ENCODE measurements at places on chromosomes 11 and 22.
A peak's percentile ranks its signal among the peaks of the same experiment; 100 is the strongest.

DNA sequence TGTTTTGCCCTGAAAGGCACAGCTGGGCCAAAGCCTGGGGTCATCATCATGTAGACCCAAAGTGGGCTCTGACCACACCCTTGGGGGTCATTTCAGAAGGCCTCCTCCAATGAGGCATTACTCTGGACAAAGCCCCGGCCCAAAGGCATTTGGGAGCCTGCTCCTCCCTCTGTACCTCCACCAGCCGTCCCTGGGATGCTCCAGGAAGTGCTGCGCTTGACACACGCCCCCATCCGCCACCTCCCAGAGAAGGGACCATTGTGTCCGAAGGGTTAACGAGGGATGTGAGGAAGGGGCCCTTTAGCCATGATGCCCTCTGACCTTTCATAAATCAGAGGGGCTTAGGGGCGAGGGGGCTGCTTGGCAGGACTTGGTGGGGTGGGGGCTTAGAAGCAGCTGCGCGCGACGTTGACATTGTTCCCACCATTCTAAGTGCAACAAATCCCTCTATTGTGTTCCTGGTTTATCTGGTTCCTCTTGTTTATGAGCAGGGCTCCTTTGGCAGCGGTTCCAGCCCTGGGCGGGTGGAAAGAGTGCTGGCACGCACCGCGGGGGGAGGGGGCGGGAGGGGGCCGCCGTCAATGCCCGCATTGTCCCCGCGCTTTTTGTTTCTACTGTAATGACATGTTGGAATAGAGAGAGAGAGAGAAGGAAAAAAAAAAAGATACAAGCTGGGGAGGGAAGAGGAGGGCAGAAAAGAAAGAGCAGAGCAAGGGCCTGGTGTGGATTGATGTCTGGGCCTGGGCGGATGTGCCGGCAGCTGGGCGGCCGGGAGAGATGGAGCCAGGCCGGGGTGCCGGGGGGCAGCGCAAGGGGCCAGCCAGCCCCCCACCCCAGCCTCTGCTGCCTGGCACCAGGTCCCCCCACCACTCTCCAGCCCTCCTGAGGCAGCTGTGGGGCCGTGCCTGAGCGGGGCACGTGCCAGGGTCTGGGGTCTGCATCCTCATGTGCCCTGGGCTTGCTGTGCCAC, 32.1 kb upstream of the SOX10 start:
- no peak for DNase-seq

GRCh38 chr11:14969901-14970323, 2.2 kb downstream of the CALCA start:
- DNase-seq = peak; percentile 38

- DNase-seq = no peak
These were observed 227.5 kb downstream of the MIAT start for GRCh38 chr22:26884921-26885320.

GRCh38 chr11:30852091-30852490, 265.9 kb upstream of the MPPED2 start:
- no peak for DNase-seq

- DNase-seq = no peak
These were observed at the start of gene RAG2 for GRCh38 chr11:36598051-36598450. RAG2 (minus strand) TSS chr11:36598236; CDS start chr11:36594168, 4,068 bp downstream.

DNA sequence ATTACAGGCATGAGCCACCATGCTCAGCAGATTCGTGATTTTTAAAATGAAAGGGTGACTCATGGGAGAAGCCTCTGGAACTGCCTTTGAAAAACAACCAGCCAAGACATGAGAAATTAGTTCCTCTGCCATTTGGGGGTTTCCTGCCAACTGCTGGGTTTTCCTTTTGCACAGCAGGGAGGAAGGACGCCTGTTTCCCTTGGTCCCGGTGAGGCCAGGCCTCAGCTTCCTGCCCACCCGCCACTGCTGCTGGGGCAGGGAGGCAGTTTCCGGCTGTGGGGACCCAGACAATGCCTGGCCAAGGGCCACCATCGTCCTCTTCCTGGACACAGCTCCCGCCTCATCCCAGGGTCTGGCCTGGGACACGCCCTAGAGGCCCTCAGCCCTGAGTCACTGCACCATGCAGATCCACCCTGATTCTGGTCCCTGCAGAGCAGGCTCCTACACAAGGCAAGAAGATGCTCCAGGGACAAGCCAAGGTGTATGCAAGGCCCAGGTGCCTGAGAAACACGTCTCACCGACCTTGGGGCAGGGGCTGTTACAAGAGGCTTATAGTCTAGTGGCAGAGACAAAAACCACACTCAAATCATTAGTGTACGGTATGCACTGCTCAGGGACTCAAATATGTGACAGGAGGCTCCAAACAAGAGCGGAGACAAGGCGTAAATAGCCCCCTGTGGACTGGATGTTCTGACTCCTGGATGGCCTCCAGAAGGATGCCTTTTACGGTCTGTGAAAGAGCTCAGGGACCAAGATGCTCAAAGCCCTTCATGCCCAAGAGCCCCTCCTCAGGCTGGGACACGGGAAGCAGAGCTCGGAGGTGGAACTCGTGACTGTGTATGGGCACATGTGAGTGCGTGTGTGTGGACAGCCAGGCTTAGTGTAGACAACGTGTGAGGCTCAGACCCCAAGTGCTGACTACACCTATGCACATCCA, 10.0 kb downstream of the PPM1F start:
- DNase-seq = no peak

DNA sequence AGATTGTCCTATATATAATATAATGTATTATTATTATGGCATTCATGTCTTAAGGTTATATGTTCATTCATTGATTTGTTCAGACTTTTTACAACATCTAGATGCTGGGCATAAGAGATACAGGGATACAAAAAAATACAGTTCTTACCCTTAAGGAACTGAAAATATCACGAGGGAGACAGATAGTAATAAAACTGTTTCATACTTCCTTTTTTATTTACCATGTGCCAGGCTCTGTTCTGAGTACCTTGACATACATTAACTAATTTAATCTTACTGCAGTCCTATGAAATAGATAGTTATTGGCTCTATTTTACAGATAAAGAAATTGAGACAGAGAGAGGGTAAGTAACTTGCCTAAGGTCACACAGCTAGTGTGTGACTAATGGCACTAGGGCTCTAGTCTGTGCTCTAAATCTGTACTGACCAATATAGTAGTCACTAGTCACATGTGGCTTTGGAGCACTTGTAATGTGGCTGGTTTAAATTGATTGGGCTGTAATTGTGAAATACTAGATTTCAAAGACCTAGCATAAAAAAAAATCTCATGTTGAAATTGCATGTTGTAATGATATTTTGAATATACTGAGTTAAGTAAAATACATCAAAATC, 21.3 kb downstream of the TRIM44 start:
- no peak for DNase-seq

- DNase-seq = no peak
These were observed 15.0 kb downstream of the ROBO3 start for GRCh38 chr11:124880290-124880611.

GRCh38 chr11:74822170-74822569, 73.5 kb downstream of the RNF169 start:
- no peak for DNase-seq

DNA sequence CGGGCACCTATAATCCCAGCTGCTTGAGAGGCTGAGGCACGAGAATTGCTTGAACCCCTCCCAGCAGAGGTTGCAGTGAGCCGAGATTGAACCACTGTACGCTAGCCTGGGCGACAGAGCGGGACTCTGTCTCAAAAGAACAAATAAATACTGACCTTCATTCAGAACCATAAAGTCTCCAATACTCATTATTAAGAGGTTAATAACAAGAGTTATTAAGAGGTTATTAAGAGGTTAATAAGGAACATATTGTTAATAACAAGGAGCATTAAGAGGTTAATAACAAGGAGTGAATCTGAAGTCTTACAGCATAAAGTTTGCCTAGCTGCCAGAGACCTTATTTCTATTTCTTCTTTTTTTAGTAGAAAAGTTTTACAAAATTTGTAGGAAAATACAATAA, 7.6 kb downstream of the CELF1 start:
- DNase-seq = no peak

GRCh38 chr11:107962181-107962580, 33.9 kb downstream of the RAB39A start:
- DNase-seq = no peak

DNA sequence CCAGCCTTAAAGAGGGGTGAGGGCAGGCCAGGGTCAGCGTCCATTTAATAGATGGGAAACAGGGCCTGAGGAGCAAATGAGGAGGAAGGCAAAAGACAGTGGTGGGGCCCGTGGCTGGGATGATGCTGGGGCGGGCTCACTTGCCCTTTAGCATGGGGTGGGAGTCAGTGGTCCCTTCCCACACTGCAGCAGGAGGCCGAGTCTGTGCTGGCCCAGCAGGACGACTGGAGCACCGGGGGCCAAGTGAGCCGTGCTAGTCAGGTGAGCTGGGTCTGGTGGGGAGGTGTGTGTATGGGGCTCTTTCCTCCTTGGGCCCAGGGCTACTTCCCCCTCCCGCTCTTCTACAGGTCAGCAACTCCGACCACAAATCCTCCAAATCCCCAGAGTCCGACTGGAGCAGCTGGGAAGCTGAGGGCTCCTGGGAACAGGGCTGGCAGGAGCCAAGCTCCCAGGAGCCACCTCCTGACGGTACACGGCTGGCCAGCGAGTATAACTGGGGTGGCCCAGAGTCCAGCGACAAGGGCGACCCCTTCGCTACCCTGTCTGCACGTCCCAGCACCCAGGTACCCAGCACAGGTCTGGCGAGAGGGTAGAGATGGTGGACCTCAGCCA, 12.8 kb downstream of the SCYL1 start:
- no peak for DNase-seq

DNA sequence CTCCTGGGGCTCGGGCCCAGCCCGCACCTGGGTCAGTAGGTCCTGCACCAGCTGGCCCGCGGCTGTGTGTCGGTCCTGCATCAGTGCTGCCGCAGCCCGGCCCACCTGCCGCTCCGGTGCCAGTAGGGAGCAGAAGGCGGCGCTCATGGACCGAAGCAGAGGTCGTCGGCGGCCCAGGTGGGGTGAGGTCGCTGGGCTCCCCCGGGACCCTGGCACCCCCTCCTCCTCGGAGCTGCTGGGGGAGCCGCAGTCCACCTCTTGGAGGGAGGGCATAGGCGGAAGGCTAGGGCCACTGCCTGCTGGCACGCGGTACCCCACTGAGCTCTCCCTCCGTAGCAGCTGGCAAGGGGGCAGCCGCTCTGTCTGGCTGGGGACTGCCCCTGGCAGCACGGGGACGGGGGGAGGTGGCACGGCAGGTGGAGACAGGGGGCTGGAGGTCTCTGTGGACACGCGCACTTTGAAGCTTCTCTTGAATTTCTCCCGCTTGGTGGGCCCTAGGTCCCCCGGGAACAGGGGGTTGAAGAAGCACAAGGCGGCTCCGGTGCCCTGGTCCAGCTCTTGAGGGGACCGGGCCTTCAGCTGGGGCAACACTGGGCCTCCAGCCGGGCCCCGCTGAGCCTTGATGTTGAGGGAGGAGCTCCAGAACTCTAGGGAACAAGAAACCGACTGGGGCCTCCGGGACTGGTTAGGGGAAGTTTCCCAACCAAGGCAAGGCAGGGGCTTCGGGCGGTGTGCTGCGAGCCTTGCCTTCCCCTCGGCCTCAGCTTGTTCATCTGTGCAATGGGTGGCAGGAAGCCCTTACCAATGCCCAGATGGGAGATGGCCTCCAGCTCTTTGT, 1.4 kb downstream of the RIN1 start:
- DNase-seq = no peak

- no peak for DNase-seq
These were observed 1.9 kb downstream of the TEAD1 start for GRCh38 chr11:12675951-12676711.

DNA sequence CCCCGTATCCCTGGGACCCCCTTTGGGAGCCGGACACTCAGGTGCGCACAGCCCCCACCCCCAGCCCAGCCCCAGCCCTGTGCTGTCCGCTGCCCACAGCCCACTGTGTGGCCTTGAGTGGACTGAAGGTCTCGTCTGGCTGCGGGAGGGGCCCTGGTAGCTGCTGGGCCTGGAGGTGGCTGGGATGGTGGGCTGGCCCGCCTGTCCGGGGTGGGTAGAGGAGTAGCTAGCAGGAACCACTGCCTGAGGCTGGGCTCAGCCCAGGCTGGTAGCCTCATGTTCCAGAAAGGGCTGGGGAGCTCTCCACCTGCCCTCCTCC, 4.6 kb upstream of the MUC6 start:
- DNase-seq = no peak

GRCh38 chr11:19631712-19632498, 80.7 kb upstream of the NAV2 start:
- DNase-seq = no peak

GRCh38 chr11:118206391-118207031, 18.3 kb downstream of the JAML start:
- DNase-seq = no peak

GRCh38 chr22:33896154-33896553, 24.1 kb downstream of the LARGE1 start:
- DNase-seq = no peak

DNA sequence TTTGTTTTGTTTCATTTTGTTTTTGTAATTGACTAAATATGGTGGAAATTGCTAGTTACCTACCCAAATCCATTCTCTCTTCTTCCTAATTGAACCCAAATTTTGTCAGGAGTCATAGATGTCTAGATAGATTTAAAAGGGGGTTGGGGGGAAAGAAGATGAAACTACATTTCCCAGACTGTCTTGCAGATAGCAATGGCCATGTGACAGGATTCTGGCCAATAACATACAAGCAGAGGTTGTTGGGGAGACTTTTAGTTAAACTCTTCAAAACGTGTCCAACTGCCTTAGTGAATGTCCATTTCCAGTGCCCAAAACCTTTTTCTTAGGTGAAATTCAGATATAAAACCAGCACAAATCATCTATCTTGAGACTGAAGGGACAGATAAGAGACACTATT, 583.9 kb upstream of the API5 start:
- DNase-seq = no peak

- DNase-seq = no peak
These were observed 15.6 kb downstream of the NPTXR start for GRCh38 chr22:38828191-38828590.

DNA sequence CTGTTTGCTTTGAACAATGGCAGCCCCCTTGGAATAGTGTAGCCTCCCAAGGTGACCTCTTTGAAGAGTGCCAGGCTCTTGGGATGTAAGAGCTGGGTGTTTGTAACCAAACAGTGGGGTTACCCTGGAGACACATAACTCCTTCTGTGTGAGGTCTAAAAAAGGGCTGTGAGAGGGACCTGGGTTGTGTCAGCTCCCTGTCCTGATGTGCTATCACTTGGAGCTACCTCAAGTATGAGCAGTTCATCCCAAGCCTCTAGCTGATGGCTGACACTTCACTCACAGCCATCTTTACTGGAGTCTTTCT, 40.2 kb downstream of the TSPAN18 start:
- DNase-seq = no peak

GRCh38 chr11:12556788-12557384, 117.3 kb upstream of the TEAD1 start:
- no peak for DNase-seq

GRCh38 chr22:44057401-44057987, 33.4 kb downstream of the PARVB start:
- no peak for DNase-seq

GRCh38 chr11:12017865-12018453, 9.5 kb upstream of the DKK3 start:
- DNase-seq = no peak
